ENCODE measurements at places on chromosomes 5 and 9.

DNA sequence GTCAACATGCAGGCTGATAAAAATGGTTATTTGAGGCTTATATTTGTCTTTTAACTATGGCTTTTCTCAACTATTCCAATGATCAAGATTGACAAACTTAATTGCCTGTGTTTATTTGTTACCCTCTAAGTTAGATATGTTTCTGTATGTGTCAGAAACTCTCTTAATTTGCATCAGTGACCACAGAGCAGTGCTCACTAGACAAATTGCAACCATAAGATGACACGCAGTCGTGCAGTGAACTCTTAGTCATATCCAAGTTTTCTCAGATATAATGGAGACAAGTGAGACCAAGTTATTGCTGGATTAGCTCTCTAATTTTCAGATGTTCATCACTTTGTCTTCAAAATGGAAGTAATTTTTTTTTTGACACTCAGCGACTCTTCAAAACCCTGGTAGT, 342.2 kb upstream of the RFX3 start:
- no peak for DNase-seq

- no peak for DNase-seq
Observed at GRCh38 chr5:92629574-92629973, 951.4 kb downstream of the NR2F1-AS1 start.

DNA sequence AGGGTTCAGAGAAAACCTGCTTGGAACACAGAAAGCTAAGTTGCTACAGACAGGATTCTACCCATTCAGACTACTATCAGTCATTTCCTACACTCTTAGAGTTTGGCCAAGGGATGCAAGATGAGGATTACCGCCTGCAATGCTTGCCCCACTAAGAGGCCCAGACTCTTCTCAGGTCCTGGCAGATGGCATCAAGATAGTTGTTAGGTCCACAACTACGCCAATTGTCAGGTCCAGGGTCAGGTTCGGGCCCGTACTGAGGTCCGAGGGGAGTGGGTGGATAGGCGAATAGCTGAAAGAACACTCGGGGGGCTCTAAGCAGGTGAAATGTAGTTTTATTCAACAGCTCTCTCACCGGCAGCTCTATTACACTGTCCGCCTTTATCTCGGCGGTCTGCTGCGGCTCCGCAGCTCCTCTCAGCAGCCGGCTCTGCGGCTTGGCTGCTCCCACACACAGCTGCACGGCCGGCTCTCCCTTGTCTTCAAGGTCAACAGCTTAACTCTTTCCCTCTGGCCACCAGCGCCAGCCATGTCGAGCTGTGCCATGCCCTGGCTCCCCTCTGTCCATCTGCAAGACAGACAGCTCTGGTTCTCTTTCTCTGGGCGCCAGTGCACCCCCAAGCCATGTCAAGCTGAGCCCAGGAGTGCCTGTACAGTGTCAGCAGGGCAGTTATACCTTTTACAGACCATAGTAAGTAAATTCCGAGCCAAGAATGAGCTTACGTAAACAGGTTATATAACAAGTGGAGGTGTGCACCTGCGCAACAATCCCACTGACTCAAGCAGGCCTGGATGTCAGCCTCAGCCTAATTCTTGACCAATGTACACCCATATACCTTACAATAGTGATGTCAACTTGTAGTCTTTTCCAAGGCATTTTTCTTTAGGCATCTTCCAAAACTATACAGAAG, 24.0 kb downstream of the ENC1 start:
- no peak for DNase-seq

DNA sequence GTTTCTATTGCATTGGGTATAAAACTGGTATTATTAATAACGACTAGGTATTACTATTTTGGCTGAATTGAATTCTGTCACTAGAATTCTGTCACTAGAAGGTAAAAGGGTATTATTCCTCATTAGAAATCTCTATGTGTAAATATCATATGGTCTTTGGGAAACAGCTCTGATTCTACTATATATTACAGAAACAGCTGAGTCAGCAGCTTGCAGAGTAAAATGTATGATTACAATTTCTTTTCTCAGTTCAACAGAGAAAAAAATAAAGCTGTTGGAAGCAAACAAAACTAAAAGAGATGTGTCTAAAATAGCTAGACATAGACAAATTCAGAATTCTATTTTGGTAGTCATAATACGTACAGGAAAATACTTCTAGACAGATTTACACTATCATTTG, 48.5 kb downstream of the HAPLN1 start:
- DNase-seq = no peak

GRCh38 chr9:13900449-13900848, 413.5 kb downstream of the NFIB start:
- DNase-seq = no peak

- no peak for DNase-seq
Observed at GRCh38 chr9:136081113-136081825, 13.8 kb downstream of the NACC2 start.

DNA sequence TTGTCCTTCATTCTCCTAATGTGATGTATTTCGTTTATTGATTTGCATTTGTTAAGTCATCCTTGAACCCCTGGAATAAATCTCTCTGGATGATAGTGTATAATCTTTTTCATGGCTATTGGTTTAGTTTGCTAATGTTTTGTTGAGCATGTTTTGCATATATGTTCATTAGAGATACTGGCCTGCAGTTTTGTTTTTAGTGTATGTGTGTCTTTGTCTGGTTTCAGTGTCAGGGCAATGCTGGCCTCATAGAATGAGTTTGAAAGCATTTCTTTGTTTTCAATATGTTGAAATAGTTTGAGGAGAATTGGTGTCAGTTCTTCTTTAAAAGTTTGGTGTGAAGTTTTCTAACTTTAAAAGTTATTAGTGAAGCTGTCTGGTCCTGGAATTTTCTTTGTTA, 149.6 kb upstream of the ATP10B start:
- no peak for DNase-seq

DNA sequence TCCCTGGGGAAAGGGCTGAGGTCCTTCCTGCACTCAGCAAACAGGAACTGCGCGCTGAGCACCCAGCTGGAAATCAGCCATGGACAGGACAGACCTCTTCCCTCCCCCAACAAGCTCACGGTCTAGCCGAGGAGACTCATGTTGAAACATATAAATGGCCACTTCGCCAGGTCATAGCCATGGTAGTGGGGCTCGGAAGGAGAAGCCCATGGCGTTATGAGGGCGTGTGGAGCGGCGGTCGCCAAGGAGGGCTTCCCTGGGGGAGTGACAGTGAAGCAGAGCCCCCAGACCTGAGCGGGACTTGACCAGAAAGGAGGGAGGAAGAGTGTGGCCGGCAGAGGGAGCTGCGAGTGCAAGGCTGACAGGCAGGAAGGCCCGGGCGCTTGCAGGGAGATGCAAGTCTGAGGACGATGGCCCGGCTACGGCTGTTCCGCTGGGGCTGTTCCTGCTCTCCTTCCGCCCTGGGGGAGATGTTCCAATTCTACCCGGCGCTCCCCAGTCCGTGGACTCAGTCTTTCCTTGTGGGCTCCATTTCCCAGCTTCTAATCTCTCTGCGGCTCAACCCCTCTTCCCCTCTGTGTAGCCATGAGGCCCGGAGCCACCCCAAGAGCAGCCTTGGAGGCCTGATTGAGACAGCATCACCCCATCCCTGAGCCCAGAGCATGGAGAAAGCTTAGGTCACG, 43.9 kb upstream of the PRRC2B start:
- DNase-seq = peak; percentile 85

GRCh38 chr5:138466900-138467710, 1.8 kb downstream of the EGR1 start:
- DNase-seq = no peak

- DNase-seq = no peak
Observed at GRCh38 chr9:86471171-86471815, 117.1 kb upstream of the TUT7 start.

DNA sequence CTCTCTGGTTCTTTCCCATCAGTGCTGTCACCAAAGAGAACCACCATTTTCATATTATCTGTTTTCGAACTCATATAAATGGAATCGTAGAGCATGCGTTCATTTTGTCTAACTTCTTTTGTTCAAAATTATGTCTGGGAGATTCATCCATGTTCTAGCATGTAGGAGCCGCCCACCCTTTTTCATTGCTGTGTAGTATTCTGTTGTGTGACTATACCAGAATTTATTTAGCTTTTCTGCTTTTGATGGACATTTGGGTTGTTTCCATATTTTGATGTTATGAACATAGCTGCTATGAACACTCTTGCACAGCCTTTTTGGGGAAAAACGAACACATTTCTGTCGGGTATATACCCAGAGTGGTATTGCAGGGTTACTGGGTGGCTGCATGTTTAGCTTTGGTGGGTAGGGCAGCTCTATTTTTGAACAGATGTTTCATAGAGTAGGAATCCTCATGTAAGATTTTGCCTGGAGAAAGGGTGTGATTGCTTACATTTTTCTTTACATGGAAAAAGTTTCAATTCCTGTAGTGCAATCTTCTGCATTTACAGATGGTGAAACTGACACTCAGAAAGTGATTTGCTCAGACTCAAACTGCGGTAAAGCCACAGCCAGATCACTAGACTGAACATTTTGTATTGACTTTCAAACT, 100.2 kb upstream of the IL12B start:
- no peak for DNase-seq

GRCh38 chr9:127140181-127140580, 17.7 kb upstream of the ANGPTL2 start:
- no peak for DNase-seq

DNA sequence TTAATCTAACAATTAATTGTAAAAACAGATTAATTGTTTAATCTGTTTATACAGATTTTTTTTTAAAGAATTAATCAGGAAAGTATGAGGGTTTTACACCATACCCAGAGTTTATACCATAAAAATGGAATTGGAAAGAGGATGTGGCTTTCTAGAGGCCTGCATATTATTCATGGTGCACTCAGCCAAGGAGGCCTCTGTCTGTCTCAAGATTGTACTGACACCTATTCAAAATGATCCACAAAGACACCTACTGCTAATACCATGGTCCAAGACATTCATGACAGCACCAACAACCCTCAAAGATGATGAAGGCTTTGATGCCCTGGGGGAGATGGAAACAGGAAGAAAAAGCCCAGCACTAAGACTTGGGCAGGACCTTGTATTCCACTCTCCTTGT, 58.1 kb upstream of the MAST4 start:
- DNase-seq = no peak

GRCh38 chr5:141597394-141597793, 21.4 kb downstream of the DIAPH1 start:
- no peak for DNase-seq

DNA sequence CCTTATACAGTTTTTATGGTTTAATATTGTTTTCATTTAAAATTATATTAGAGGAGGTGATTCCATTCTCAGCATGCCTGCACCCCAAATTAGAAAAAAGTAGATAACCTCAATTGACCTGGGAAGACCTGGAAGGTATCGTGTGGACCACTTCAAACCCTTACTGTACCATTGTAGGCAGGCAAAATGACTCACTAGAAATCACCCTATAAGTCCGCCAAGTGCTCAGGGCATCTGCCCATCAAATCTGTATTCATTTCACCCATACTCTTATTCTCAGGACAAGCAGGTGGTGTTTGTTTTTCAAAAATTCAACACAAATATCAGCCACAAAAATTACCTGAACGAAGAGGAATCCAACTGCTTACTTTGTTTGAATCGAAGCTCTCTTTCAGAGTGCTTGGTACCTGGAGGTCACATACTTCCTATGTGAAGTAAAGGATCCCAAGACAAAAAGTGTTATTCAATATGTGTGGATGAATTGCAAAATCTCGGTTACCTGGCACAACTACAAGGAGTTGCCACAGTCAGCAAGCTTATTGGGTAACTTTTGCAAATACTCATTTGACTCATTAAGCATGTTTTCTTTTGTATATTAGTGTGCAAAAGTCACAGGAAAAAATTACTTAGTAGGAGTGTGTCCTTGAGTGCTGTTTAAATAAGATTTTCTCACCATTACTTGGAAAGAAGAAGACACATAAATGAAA, 216.2 kb downstream of the ENC1 start:
- DNase-seq = no peak

- no peak for DNase-seq
Observed at GRCh38 chr9:20361656-20362570, 260.4 kb downstream of the MLLT3 start.
